ENCODE measurements at places on chromosomes 6 and 20.
A peak's percentile ranks its signal among the peaks of the same experiment; 100 is the strongest.

- DNase-seq: no peak
Measured at GRCh38 chr6:106116125-106116832, 30.1 kb downstream of the PRDM1 start.

GRCh38 chr20:51416532-51417249, 125.8 kb downstream of the NFATC2 start:
- no peak for DNase-seq

DNA sequence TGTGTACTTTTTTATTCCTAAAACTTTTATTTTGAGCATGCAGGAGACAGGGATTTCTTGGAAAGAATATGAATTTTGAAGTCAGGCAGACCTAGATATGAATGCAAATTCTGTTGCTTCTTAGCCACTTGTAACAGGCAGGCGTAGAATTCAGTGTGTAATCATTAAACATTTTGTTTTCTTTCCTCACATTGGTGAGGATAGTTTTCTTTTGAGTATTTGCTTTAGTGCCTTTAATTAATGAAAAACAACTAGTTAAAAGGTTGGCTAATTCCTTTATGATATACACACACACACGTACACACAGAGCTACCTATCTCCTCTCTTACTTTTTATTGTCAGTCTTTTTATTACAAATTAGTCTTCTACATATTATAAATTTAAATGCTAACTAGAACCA, 342.3 kb downstream of the CDKAL1 start:
- DNase-seq: no peak

DNA sequence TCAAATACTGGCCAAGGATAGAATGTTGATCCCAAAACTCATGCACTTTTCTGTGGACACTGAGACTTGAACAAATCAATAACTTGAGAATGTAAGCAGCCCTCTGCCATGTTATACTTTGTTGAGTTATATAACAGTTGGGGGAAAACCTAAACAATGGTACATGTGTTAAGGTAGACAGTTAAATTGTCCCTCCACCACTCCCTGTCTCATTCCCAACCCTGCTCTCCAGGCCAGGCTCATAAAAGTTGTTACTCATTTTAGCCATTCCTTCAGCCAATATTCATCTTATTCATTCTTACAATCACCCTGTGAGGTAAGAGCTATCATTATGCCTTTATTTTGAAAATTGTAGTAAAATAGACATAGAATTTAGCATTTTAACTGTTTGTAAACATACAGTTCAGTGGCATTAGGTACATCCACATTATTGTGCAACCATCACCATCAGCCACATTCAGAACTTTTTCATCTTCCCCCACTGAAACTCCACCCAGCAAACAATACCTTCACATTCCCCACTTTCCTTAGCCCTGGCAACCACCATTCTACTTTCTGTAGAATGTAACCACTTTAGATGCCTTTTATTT, 38.2 kb upstream of the IER3 start:
- DNase-seq: no peak

DNA sequence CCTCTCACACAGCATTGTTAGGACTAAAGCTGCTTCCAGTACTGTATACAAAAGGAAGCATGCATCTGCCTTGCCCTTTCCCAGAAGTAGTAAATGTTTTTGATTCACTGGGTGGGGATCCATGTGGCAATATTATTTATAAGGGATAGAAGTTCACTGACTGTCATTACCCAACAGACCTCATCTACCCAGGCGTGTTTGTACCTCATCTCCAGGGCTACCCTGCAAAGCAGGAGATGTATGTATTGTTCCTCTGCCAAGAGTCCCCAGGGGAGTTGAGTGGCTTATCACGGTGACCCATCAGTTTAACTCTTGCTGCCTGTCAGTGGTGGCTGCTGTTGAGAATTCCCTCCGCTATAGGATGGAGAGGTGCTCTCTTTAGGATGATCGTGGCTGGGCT, 42.5 kb downstream of the SLC24A3 start:
- no peak for DNase-seq

DNA sequence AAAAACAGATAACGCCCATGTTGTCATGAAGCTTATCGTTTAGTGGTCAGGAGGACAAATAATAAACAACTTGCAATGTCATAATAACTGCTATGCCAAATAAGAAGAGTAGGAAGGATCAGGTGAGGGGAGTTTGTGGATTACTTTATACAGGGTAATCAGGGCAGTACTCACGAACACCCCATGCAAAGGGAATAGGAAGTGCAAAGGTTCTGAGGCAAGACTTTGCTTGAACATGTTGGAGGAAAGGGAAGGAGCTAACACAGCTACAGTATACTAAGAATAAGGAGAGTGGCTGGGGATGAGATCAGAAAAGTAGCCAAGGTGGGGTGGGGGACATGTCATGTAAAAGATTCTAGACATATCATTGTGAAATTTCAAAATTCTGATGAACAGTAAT, 292.0 kb upstream of the RUNX2 start:
- no peak for DNase-seq

DNA sequence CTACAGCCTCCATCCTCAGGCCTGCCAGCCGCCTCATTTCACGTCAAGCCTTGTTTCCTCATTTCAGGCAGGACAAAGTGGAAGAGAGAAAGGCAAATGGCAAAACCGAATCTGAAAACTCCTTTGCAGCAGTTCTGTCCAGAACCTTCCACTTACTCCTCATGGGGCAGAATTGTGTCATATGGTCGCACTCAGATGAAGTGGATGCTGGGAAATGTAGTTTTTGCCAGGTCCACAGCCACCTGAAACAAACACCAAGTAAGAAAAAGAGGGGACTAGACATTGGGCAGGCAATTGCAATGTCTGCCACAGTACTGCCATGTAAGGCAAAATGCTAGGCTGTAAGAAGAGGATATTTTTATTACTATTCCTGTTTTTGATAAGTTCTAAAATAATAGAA, 44.9 kb downstream of the ISM1 start:
- DNase-seq: no peak

GRCh38 chr20:37218441-37218840, 39.1 kb upstream of the MROH8 start:
- DNase-seq: no peak

DNA sequence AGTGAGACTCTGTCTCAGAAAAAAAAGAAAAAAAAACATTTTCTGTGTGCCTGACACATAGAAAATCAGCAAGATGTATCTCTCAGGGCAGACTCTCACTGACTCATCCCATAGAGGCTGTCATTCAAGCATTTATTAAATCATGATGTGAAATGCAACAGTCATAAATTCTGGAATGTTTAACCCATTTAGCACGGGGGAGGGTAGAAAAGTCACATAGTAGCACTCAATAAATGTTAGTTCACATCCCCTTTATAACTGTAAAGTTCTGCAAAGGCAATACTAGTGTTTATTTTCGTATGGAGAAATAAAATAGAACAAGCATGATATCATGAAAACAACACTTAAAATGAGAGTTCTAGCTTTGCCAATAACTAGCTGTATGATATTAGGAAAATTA, 15.5 kb upstream of the CARMIL1 start:
- DNase-seq: no peak

- no peak for DNase-seq
Measured at GRCh38 chr6:145031001-145031400, 704.3 kb downstream of the EPM2A start.

DNA sequence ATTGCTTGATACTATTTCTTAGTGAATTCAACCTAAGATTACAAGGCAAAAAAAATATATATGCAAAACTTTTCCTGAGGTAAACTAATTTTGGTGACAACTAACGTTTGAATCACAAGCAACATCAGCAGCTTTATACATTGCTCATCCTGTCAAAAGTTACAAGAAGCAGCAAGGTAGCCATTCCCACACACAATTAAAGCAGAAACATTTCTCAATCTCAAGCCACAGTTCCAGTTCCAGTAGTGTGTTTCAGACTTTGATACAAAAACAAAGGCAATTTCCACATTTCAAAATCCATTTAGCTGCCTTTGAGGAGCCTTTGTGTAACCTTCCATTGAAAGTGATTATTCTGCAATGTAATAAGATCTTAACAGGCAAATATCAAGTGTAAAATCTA, 191.0 kb downstream of the WDR27 start:
- no peak for DNase-seq

- no peak for DNase-seq
Measured at GRCh38 chr20:53818457-53819177, 225.0 kb upstream of the ZNF217 start.

DNA sequence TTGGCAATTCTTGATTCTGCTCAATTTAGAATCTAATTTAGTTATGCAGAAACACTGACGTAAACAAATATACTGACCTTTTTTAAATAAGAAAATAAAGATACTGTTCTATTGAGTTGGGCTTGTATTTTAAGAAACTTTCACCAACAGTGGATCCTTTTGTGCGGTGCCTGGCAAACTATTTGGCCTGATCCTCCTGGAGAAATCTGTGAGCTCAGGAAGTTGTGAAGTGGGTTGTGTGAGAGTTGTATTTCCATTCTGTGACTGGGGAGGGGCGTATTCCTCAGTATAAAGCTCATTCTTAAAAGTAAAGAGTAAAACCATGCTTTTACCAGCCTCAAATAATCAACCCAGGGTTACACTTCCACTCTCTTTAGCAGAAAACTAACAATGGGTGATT, 85.6 kb downstream of the SEL1L2 start:
- no peak for DNase-seq

- no peak for DNase-seq
Measured at GRCh38 chr6:44662461-44663121, 275.1 kb downstream of the CDC5L start.

DNA sequence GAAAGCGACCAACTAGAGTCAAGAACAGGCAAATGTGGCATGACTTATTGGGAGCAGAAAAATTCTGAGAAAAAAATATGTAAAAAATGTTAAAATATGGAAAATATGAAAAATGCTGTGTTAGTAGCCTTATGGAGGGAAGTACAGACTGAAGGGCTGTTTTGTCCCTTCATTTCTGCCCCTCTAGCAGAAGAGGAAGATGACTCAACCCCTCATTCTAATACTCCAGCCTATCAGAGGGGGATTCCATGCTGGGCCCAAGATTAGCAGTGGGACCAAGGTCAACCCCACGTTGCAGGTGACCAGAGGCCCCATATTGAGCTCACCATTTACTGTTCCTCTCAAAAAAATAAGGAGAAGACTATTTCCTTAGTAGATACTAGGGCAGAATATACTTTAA, 8.4 kb downstream of the MUC21 start:
- no peak for DNase-seq

GRCh38 chr6:156658186-156658965, 118.8 kb upstream of the ARID1B start:
- no peak for DNase-seq

DNA sequence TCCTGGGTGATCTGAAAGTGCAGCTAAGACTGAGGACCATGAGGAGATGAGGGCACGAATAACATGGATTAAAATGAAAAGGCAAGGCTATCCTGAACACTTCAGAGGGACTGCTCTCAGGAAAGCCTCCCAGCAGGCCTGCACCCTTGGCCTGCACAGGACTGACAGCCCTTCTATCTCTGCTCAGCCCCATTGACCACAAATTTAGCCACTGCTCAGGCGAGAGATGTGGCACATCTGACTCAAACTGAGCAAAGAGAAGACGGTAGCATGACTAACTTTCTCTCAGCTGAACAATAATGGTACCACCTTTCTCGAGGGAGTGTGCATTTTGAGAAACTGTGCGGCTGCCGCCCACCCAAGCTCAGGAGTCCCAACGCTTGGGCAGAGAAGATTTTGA, 257.5 kb downstream of the ADGB start:
- DNase-seq: no peak

GRCh38 chr6:15427331-15428070, 181.6 kb downstream of the JARID2 start:
- DNase-seq: no peak

GRCh38 chr6:35583893-35584688, 71.4 kb upstream of the TULP1 start:
- DNase-seq: peak; percentile 56

DNA sequence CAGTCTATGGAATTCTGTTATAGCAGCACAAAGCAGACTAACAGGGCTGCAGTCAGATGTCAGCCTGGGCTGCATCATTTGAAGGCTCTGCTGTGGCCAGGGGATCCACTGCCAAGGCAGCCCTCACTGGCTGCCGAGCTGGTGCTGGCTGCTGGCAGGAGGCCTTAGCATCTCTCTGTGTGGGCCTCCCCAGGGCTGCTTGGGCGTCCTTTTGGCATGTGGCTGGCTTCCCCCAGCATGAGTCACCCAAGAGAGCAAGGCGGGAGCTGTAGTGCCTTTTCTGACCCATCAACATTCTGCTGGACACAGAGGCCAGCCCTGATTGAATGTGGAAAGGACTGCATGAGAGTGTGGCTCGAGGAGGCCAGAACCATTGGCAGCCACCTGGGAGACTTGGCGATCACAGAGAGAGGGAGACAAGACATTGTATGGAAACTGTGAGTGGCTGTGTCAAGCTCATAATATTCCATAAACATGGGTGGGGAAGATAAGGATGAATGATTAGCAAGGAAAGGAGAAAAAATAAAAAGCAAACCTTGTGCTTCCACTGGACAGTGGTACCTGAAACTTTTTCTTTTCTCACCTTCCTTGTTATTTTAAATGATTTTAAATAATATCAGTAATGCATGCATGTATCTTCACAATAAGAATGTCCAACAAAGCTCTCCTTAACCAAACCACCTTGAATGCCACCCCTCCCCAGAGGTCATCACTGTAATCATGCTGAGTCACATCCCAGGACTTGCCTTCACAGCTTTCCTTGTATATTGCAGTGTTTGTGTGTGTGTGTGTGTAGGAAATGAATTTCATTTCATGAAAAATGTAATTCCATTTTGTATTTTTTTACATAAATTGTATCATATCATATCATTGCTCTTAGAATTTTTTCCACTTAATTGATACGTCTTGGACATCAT, 55.0 kb upstream of the VSX1 start:
- DNase-seq: no peak

DNA sequence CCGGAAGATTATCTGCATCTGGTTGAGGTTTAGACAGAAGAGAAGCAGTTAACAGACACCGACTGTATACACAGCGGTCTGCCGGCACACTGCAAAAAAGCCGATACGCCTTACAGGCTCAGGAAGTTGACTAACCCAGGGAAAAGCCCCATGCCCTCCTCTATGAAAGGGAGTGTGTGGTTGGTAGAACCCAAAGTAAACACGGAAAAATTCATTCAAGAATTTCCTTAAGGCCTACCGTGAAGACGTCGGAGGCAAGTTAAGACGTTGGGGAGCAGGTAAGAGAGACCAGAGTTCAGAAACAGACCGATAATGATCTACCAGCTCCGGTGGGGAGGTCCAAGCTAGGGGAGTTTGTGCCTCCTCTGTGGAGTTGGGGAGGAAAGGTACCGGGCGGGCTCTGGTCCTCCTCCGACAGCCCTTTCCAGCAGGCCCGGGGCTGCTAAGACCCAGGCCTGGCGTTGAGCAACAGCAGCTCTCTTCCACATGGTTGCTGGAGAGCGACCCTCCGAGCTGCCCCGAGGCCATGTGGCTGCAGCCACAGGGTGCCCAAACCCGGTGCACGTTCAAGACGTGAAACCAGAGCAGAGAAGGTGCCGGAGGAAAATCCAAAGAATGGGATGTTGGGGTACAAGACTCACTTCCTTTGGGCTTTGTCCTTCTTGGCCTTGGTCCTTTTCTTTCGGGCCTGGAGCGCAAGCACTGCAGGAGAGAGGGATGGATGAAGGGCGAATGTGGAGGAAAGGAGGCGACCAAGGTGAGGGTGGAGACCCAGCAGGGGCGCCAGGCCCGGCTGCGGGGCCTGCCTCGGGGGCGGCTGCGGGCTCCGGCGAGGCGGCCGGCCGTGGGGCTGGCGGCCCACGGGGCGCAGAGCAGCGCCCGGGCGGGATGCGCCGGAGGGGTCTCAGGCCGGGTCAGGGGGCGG, 809 bp downstream of the SRPK1 start:
- DNase-seq: peak; percentile 25

Data from NCI-H774 (cell line).